Mesothelial cell of epicardium (in vitro differentiated cells): ENCODE measurements at places on chromosomes 5 and 9. TPM values are rescaled to one million over a fixed set of nuclear protein-coding genes. Genes with fewer than 3 reads are reported as not detected.

GRCh38 chr5:98231089-98231488, 542.4 kb upstream of the RGMB start:
- H3K27me3 ChIP-seq = no peaks in the 10 kb centered on the region
- H3K4me1 ChIP-seq = no peaks in the 10 kb centered on the region
- H3K36me3 ChIP-seq = no peaks in the 10 kb centered on the region
- H3K4me3 ChIP-seq = no peak overlapping the region
- DNase-seq = no peak

DNA sequence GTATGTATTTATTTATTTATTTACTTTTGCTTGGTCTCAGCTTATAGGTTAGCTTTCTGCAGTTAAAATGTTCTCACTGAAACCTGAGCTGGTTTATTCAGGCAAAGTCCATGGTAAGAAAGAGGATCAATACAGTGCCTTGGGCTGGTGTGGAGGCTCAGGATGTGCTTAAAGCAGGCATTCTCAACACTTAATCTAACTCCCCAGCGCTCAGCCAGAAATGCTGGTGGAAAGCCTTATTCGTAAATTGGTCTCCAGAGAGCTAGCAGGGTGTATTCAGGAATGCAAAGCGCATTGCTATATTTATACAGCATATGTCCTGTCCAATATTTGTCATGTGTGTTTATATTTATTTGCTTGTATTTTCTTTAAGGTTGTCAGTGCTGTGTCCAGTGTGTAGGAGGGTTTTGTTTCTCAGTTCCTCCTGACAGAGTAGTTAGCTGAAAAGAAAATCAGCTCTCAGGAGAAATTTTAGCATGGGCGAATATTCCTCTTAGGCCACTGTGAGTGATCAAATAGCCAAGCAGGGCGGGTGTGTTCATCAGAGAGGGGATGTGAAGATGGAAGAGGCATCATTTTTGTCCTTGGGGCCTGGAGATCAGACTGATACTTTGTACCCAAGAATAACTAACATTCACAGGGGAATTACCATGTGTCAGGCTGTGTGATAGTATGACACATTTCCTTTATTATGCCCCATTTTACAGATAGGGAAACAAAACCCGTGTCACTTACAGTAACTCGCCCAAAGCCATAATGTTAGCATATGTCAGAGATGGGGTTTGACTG, 65.8 kb downstream of the DOCK2 start:
- peaks cover 27% of the 10 kb centered on the region for H3K27me3 ChIP-seq
- H3K4me1 ChIP-seq = peaks cover 4% of the 10 kb centered on the region
- no peaks in the 10 kb centered on the region for H3K36me3 ChIP-seq
- H3K27ac ChIP-seq = no peak overlapping the region
- H3K4me3 ChIP-seq = no peak overlapping the region
- DNase-seq = no peak

- H3K36me3 ChIP-seq = no peaks in the 10 kb centered on the region
- H3K27ac ChIP-seq = no peak overlapping the region
- H3K4me1 ChIP-seq = peaks cover 38% of the 10 kb centered on the region
- no peak overlapping the region for H3K4me3 ChIP-seq
Observed at GRCh38 chr5:102792705-102793104, 37.6 kb downstream of the PAM start.

- no peak overlapping the region for H3K4me3 ChIP-seq
- H3K27me3 ChIP-seq = peaks cover 26% of the 10 kb centered on the region
- DNase-seq = no peak
Observed at GRCh38 chr9:107810461-107810961, 320.9 kb upstream of the KLF4 start.

DNA sequence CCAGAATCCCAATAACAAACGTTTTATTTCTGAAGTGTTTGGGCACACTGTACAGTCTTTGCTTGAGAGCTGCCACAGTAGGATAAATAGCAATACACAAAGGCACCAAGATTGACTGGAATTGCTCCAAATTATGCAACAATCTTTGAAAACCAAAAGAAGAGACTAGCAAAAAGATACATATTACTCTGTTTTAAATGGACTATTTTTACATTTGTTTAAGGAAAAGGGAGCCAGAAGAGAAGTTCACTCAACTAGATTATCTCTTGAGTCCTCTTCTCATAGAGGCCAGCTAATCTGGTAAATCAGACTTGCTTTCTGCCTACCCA, 385.0 kb upstream of the SLC30A5 start:
- H3K4me1 ChIP-seq = peaks cover 3% of the 10 kb centered on the region
- H3K4me3 ChIP-seq = no peak overlapping the region
- no peak overlapping the region for H3K27ac ChIP-seq
- H3K36me3 ChIP-seq = no peaks in the 10 kb centered on the region
- H3K27me3 ChIP-seq = no peaks in the 10 kb centered on the region

DNA sequence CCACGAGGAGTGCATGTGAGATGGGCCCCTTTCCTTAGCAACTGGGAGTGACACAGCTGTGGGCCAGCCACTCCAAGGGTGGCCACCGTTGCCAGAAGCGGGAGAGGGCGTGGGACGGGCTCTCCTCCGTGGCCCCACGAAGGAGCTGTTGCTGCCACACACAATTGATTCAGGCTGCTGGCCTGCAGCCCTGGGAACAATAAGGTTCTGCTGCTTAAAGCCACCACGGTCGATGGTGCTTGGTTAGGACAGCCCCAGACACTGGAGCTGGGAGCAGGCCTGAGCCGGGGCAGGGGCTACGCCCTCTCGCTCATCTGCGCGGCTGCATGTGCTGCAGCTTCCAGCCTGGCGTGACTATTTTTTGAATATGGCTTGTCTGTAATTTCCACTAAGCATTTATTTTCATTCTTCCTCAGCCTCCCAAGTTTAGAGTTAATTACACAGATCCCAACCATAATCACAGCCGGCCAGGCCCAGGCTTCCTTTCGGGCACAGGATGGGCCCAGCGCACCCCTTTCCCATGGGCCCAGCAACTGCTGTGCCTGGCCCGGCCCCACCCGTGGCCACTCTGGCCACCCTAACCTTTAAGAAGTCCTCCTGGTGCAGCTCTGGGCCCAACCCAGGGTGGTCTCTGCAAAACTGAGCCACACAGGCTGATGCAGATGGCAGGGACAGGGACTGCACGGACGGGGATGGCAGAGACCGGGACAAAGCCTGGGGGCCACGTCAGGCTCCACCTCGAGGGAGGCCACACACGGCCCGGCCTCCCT, 49.7 kb downstream of the VAV2 start:
- H3K27ac ChIP-seq = no peak overlapping the region
- H3K36me3 ChIP-seq = peaks cover 3% of the 10 kb centered on the region
- H3K4me1 ChIP-seq = peaks cover 16% of the 10 kb centered on the region

- peak overlapping the region; percentile 43 for H3K27ac ChIP-seq
- no peaks in the 10 kb centered on the region for H3K36me3 ChIP-seq
Observed at GRCh38 chr9:109319626-109320241, 1.1 kb downstream of the EPB41L4B start.

DNA sequence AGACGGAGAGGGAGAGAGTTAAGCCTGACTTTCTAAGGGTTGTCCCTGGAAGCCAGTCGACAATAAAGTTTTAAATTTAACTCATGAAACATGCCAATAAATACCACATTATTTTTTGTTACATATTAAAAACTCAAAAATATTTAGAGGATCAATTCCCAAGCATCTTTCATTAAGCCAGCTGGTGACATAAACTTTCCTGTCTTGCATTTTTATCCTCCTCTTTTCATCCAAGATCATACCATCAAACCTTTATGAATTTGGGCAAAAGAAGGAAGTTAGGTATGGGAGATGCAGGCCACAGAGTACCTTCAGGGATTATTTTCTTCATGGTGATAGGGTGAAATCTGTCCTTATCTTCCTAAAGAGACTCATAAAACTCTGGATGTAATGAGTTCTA, 178.3 kb upstream of the FBXL17 start:
- no peak overlapping the region for H3K4me3 ChIP-seq
- no peaks in the 10 kb centered on the region for H3K36me3 ChIP-seq
- H3K27ac ChIP-seq = no peak overlapping the region
- DNase-seq = no peak
- H3K4me1 ChIP-seq = peaks cover 12% of the 10 kb centered on the region
- H3K27me3 ChIP-seq = peaks cover 22% of the 10 kb centered on the region

- no peak overlapping the region for H3K27ac ChIP-seq
- DNase-seq = no peak
- peaks cover 2% of the 10 kb centered on the region for H3K27me3 ChIP-seq
- no peak overlapping the region for H3K4me3 ChIP-seq
Observed at GRCh38 chr9:111605041-111605559, 5.7 kb upstream of the PTGR1 start.

DNA sequence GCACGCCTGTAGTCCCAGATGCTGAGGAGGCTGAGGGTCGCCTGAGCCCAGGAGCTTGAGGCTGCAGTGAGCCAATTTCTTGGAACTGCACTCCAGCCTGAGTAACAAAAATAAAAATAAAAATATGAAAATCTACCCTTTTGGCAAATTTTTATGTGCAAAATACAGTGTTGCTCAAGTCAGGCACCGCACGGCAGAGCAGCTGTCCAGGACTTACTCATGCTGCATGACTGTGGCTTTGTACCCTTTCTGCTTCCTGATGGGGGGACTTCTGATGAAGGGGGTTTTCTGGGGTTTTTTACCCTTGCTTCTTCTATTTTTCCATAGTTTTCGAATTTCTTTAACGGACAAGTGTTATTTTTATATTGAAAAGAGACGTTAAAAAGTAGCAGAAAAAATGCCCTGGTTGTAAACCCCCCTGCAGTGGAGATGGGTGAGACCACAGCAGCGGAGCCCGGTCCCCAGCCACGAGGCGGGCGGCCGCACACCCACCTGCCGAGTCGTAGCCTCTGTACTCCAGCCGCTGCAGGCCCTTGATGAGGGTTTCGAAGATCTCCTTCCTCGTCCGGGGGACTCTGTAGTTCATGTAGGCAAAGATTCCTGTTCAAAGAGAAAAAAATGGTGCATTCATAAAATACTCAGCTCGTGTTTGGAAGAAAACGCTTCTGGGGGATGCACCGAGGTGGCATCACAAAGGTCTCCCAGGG, 15.0 kb downstream of the GFPT2 start:
- H3K4me3 ChIP-seq = no peak overlapping the region
- no peak for DNase-seq

DNA sequence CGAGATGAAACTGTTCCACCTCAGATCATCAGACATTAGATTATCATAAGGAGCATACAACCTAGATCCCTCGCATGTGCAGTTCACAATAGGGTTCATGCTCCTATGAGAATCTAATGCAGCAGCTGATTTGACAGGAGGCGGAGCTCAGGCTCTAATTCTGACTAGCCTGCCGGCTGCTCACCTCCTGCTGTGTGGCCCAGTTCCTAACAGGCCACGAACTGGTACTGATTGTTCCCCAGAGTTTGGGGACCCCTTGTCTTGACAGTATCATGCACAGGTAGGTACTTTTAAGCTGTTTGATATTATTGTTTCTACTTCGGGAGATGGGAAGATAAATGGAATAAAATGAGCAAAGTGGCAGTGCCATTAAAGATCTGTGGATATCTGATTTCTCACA, 66.9 kb downstream of the ZCCHC7 start:
- H3K27ac ChIP-seq = no peak overlapping the region
- no peak overlapping the region for H3K4me3 ChIP-seq
- no peaks in the 10 kb centered on the region for H3K27me3 ChIP-seq
- peaks cover 17% of the 10 kb centered on the region for H3K36me3 ChIP-seq

DNA sequence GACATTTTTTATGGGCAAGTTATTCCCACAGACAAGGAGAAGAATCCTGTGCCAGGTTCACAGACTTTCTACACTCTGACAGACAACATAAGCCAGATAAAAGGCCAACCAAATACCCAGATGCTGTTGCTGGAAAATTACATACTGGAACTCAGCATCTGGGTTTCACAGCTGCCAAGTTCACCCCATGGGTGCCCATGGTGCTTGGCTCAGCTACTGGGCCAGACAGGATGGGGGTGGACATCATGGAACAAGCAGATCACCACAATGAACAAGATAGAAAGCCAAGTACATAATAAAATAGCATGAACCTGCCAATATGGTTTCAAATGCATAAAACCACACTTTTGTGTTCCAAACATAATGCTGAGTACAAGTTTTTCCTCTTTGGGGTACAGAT, 999.8 kb downstream of the NR2F1-AS1 start:
- no peaks in the 10 kb centered on the region for H3K4me1 ChIP-seq
- H3K27ac ChIP-seq = no peak overlapping the region
- no peaks in the 10 kb centered on the region for H3K27me3 ChIP-seq

GRCh38 chr5:172932313-172933017, 26.8 kb upstream of the RPL26L1 start:
- H3K4me1 ChIP-seq = peaks cover 11% of the 10 kb centered on the region
- no peaks in the 10 kb centered on the region for H3K27me3 ChIP-seq
- no peak overlapping the region for H3K27ac ChIP-seq
- DNase-seq = peak; percentile 65
- peaks cover 21% of the 10 kb centered on the region for H3K36me3 ChIP-seq

GRCh38 chr9:109481856-109482255, 16.3 kb downstream of the PTPN3 start:
- no peak overlapping the region for H3K27ac ChIP-seq
- no peak overlapping the region for H3K4me3 ChIP-seq
- no peaks in the 10 kb centered on the region for H3K27me3 ChIP-seq
- H3K36me3 ChIP-seq = no peaks in the 10 kb centered on the region

GRCh38 chr5:69048230-69048629, 45.6 kb upstream of the SLC30A5 start:
- no peaks in the 10 kb centered on the region for H3K27me3 ChIP-seq
- H3K4me1 ChIP-seq = peaks cover 10% of the 10 kb centered on the region
- no peak overlapping the region for H3K27ac ChIP-seq
- H3K36me3 ChIP-seq = no peaks in the 10 kb centered on the region

GRCh38 chr5:154309371-154309745, 118.8 kb downstream of the GALNT10 start:
- H3K36me3 ChIP-seq = peaks cover 18% of the 10 kb centered on the region
- no peak for DNase-seq
- no peaks in the 10 kb centered on the region for H3K27me3 ChIP-seq
- peaks cover 3% of the 10 kb centered on the region for H3K4me1 ChIP-seq
- no peak overlapping the region for H3K27ac ChIP-seq

DNA sequence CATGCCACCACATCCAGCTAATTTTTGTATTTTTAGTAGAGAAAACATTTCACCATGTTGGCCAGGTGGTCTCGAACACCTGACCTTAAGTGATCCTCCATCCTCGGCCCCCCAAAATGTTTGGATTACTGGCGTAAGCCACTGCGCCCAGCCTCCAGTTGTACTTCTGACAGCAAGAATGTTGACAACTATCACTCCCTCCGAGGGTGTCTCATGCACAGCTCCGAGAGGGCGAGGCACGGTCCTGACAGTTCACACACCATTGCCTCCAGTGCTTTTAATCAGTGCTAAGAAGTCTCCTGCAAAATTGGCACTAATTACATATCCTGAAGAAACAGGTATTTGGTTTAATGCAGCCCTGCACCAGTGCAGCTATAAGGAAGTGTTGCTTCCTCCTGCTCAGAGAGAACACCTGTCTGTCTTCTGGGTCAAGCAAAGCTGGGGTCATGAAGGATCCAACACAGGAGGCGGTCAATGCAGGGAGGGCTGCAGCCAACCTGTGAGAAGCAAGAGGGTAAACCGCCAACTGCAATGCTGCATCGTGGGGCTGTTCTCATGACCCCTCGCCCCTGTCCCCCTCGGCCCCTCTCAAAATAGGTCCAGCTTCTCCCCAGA, 184.0 kb downstream of the MED10 start:
- H3K27me3 ChIP-seq = peaks cover 15% of the 10 kb centered on the region
- H3K4me1 ChIP-seq = peaks cover 4% of the 10 kb centered on the region
- H3K36me3 ChIP-seq = no peaks in the 10 kb centered on the region
- H3K4me3 ChIP-seq = no peak overlapping the region

PAM gene
- 76.1 to 94.3 TPM (median 89.0 TPM) in 3 replicates for total RNA-seq

CNTNAP3B gene
- 5.2 to 5.6 TPM (median 5.6 TPM) in 3 replicates for total RNA-seq

STC2 gene
- 24.8 to 26.9 TPM (median 26.0 TPM) in 3 replicates for total RNA-seq

CHMP5 gene
- total RNA-seq = 49.1 to 50.2 TPM (median 49.4 TPM) in 3 replicates

NIM1K gene
- 0.22 to 0.40 TPM (median 0.29 TPM) in 3 replicates for total RNA-seq

GRPEL2 gene
- total RNA-seq = 13.9 to 15.4 TPM (median 14.9 TPM) in 3 replicates

FOXD4 gene
- 0.35 to 0.67 TPM (median 0.38 TPM) in 3 replicates for total RNA-seq

FBN2 gene
- 238 to 252 TPM (median 244 TPM) in 3 replicates for total RNA-seq

CCDC183 gene
- 25.1 to 29.1 TPM (median 26.5 TPM) in 3 replicates for total RNA-seq

C5orf34 gene
- 3.3 to 5.5 TPM (median 4.1 TPM) in 3 replicates for total RNA-seq
